Brain pericyte (primary cell): ENCODE measurements at places on chromosomes 1 and 21.
A peak's percentile ranks its signal among the peaks of the same experiment; 100 is the strongest.

DNA sequence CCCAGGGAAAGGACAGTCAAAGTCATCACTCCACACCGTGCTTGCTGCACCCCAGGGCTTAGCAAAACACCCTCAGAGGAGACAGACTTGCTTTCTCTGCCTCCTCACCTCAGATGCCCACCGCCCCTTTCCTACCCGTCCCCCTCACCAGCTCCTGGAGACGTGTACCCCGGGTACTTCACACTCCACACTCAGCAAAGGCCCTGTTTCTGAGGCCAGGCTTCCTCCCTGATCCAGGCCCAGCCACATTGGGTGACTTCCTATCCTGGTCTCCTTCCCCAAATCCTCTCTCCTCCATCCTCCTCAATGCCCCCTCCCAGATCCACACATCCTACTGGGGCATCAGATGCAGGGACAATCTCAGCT, 116.7 kb downstream of the DMRTB1 start:
- DNase-seq = no peak

DNA sequence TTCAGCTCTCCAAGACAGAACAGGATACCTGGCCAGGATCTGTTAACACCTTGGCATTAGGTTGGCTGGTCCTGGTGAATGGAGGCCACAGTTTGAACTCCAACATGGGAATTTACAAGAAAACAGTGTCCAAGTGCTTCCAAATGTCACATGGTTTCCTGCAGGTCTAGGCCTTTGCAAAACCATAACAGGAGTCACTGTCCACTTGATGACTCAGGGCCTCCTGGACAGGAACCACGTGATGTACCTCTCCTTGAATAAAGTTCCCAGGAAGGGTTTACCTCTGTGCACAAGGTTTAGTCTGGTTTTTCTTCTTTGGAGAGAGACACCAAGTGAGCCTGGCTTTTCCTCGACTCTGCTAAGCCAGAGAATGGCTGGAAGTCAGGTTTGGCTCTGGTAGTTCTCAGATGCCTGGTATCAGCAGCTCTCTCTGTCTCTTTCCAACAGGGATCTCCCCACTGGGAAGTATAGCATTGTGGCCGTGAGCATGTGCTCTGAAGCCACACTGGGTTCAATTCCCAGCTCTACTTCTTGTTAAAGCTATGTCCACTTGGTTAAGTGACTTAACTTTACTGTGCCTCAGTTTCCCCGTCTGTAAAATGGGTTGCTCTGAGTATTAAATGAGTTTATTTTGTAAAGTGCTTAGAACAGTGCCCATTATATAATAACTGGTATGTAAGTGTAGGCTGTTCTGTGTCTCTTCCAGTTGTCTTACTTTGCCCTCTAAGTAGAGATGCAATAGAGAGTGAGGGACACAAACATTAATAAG, 27.3 kb upstream of the TMEM61 start:
- DNase-seq = no peak

DNA sequence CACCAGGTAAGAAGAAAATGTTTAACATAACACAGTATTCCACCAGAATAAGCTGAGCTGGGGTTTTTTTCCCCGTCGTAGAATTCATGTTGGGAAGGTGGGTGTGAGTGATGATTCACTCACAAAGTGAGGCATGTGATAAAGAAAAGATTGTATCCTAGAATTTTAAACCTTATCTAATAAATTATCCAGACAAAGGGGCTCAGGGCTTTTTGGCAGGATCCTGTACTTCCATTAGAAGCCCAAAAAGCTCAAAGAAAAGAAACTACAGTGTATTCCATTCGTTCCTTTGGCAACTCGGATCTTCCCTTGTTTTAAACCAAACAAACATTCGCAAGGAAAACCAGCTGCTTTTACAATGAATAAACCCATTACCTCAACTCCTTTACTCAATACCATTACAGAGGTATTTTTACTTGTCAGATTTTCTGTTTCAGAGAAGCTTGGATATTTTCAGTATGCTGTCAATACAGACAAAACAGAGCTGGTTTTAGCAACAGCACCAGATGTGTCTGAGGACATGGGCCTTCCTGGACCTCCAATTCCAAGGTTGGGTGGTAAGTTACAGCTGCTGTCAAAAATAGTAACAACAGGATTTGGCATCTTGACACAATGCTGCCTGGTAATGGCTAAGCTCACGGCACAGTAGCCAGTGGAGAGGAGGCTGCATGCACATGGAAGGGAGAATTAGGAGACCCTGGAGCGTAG, 159.9 kb upstream of the RUNX1 start:
- DNase-seq = no peak

GRCh38 chr21:33136847-33137502, 67.0 kb downstream of the OLIG1 start:
- no peak for DNase-seq

DNA sequence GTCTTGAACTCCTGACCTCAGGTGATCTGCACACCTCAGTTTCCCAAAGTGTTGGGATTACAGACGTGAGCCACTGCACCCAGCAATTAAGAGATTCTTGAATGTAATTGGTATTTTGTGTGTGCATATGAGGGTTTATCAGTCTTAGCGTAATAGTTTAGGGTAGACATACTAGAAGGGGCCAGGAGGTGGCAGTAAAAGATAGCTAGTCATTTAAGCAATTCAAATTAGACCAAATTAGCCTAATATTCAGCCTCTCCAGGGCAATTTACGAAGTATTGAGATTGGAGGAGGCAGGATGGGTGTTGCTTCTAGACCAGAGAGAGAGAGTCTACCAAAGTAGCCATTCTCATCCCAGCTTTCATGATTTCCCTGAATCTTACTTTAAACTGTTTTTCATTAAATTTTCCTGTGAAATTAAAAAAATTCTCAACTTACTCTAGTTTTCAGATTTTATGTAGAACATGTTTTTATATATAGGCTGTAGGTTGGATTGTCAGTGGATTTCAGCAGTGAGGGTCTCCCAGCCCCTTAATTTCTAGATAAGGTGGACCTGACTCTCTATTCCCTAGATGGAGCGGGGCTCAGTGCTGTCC, 119.7 kb downstream of the HHAT start:
- no peak for DNase-seq

- no peak for DNase-seq
Observed at GRCh38 chr1:115280064-115280463, 58.0 kb downstream of the NGF start.

GRCh38 chr1:41751804-41752513, 166.8 kb downstream of the HIVEP3 start:
- DNase-seq = peak; percentile 47

DNA sequence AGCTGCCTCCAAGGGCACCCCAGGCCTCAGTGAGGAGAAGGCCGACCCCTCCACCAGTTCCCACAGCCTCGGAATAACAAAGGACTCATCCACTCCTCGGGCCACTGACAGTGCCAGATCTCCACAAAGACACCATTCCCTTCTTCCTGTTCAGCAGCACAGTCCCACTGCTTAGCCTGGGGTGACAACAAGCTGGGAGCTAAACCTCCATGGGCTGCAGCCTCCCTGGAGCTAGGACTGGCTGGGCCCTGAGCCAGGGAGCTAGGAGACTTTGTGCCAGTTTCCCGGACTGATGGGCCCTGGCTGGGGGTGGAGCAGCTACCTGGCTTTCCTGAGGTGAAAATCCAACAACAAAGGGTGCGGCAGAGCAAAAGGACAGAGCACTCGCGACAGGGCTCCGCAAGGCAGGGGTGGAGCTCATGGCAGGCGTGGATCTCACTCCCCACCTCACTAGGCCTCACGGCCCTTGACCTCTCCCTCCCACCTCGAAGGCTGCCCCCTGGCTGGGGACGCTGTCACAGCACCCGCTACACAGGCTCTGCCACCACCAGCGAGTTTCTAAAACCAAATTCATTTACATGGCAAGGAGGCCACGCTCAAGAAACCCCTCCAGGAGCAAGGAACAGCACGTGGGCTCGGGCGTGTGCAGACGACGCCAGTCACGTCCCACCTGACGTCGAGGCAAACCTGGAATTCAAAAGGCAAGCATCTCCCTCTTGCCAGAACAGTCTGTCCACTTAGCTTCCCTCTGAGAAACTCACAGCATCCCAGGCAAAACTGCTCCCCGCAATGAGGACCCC, 13.8 kb downstream of the SLC35E2B start:
- no peak for DNase-seq

DNA sequence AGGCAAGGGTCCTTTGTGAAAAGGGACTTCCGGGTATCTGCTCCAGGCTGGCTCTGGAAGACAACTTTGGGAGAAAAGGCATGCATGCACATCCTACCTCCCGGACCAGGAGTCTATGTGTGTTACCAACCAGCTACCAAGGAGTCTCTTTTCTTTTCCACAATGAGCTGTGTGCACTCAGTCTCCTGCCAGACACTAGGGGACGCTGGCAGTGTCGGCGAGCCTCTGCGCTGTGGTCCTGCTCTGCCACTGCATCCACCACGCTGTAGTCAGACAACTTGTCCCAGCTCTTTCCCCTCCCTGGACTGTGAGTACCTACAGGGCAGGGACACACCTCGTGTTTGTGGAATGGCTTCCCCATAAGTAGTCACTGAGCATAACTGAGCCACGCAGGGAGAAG, 5.1 kb upstream of the SSR2 start:
- DNase-seq = no peak

DNA sequence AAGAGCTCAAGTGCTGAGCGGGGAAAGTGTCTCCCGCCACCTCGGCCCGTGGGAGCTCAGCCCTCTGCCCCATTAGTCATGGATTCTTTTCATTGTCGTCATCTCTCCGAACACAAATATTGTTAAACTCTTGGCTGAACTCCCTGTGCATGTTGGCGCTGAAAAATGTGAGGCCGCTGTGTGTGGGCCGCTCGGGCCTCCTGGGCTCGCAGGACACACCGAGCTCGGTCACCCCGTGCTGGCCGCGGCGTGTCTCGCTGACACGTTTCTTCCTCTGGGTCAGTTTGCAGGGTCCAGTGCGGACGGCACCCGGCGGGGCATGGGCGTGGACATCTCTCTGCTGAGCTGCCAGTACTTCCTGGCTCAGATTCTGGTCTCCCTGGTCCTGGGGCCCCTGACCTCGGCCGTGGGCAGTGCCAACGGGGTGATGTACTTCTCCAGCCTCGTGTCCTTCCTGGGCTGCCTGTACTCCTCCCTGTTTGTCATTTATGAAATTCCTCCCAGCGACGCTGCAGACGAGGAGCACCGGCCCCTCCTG, 25.6 kb downstream of the SLC45A1 start:
- DNase-seq = peak; percentile 84

DNA sequence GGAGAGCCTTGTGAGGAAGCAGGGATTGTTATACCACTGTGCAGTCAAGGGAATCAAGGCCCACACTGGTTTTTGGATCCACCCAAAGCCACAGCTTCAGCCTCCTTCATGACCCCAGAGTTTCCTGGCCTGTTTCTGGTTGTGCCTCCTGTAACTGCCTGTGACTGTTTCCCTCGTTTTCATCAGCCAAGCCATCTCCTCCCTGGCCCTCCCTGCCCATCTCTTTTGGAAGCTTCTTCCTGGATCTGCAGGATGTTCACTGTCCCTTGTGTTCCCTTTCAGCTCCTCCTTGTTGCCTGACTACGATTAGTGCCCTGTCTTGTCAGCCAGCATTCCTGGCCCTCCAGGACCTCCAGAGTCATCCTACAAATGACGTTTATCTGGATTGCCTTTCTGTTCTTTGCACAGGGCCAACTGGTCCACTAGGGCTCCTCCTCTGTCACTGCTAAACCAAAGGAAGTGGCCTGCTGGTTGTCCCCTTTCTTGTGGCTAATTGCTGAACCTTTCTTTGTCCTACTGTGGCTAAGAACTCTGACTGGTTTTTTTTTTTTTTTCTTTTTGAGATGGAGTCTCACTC, 17.9 kb downstream of the SFT2D2 start:
- no peak for DNase-seq

DNA sequence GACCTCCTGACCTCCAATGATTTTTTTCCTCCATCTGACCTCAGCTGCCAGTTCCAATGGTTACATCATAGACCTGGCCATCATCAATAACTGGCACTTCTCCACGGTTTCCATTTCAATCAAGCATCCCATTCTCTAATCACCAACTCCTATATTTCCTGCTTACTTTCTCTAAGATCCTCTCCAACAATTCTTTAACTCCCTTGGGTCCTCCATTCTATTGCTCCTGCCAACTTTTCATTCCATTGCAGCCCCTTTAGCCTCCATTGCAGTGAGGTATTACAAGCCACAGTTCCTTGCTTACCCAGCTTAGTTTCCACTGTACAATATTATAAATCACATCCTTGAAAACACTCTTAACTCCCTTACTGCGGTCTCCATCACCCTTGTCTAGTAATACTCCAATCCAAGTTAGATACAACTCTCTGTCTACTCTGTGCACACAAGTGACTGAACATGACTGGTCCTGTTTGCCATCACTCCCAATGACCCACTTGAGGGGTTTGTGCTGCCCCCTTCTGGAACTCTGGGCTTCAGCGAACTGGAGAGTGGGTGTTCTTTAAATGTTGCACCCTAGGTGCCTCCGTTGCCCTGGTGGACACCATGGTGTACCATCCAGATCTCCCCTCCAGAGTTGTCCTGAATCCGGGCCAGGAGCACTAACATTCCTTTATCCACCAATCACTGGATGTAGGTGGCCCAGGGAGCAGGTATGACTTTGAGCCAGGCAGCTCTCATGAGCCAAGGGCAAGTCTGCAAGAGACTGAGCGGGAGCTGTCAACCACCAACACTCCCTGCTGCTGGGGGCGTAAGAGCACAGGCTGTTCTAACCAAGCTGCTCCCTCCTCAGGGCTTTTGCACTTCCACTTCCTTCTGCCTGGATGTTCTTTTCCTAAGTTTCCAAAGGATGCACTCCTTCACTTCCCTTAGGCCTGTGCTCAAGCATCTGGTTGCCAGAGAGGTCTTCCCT, 3.7 kb upstream of the FNDC7 start:
- no peak for DNase-seq

- no peak for DNase-seq
Observed at GRCh38 chr1:58981392-58981791, 197.5 kb upstream of the JUN start.

GRCh38 chr1:1273512-1274298, at the start of gene UBE2J2:
TSS of gene UBE2J2 (minus strand) at chr1:1273854. CDS start at chr1:1267992, 5,862 bp downstream.
- peak; percentile 47 for DNase-seq

DNA sequence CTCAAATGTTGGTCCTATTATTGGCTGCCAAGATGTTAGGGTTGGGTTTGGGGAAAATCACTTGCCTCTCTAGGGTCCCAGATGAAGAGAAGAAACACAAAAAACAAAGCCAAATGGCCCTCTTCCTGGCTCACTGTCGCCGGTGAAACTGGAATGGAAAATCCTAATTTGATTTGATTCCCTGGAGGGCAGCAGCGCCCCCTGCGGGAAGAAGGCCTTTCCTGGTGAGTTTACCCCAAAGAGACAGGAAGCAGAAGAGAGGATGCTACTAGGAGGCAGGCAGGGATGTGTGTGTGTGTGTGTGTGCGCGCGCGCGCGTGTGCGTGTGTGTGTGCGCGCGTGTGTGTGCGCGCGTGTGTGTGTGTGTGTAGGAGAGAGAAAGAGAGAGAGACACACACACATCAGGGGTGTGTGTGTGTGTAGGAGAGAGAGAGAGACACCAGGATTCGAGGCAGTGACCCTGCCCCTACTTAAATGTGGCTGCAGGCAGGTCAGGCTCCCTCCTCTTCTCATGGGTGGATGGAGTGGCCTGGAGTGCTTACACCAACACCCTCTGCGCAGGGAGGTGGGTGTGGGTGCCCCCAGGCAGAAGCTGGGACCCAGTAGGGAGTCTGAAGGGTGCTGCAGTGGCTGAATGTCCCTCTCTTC, 3.1 kb upstream of the SELENON start:
- no peak for DNase-seq
